T-helper 9 cell (primary cell): ENCODE measurements at places on chromosomes 4 and X.

DNA sequence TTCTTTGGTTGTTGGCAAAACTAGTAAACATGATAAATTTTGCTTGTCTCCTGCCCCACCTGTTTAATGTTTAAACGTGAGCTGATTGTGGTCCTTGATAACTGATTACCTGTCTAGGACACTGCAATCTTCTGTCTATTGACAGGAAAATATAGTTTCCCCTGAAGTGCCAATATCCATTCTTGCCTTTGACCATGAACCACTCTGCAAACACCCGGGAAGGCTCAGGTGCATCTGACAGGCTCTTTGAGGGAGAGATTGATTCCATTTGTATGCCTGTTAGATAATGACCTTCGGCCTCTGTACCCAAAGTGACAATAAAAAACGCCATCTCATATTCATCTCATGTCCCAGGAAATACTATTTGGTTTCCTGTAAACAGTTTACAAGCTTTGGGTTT, 453.0 kb downstream of the CENPC start:
- no peak for DNase-seq

GRCh38 chr4:51960486-51960885, 59.7 kb downstream of the LRRC66 start:
- DNase-seq = no peak

DNA sequence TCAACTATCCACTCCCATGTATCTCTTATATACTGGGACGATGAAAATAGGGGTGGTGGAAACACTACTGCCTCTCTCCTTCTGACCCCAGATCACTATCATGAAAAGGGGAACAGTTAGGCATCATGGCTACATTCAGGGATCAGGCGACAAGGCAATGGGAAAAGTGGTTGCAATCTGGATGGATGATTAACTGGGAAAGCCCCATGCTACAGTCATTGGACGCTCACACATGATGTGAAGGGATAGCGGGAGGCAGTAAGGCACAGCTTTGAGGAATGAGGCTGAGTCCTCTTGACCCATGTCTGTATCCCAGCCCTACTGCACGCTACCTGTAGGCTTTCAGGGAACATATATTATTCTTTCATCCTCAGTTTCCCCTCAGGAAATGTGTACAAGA, 10.2 kb downstream of the GASK1B start:
- no peak for DNase-seq

DNA sequence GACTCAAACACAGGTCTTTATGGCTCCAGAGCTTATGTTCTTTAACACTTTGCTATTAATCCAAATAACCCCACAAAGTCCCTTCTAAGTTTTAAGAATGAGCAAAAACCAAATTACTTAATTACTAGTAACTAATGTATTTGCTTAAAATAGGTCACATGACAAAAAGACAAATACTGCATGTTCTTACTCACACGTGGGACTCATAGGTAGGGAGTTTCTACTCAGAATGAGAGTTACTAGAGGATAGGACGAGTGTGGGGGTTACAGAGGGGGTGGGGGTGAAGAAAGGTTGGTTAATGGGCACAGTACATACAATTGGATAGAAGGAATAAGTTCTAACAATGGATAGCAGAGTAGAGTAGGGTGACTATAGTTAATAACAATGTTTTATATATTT, 5.8 kb downstream of the RPS6KA3 start:
- DNase-seq = no peak

DNA sequence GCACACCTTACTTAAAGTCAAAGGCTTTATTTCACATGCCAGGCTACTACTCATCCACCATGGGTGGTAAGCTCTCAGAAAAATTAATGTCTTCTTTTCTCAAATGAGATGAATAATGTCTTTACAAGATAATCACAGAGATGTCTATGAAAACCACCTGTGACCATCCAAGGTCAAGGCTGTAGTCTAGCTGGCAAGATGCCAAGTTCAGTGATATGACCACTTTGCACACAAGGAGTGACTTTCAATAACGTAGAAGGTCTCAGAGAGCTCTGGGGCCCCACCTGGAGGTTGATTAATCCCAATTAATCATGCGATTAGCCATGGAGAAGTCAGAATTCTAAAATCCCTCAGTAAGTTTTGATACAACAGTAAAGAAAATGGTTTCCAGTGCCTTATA, 20.5 kb downstream of the ANOS1 start:
- DNase-seq = no peak

- DNase-seq = peak; percentile 59
Measured at GRCh38 chr4:141636082-141636770, at the start of gene IL15. IL15 (plus strand) TSS chr4:141636583; CDS start chr4:141719465, 82,882 bp downstream.

GRCh38 chr4:62531731-62532130, 1331.6 kb downstream of the ADGRL3 start:
- no peak for DNase-seq

DNA sequence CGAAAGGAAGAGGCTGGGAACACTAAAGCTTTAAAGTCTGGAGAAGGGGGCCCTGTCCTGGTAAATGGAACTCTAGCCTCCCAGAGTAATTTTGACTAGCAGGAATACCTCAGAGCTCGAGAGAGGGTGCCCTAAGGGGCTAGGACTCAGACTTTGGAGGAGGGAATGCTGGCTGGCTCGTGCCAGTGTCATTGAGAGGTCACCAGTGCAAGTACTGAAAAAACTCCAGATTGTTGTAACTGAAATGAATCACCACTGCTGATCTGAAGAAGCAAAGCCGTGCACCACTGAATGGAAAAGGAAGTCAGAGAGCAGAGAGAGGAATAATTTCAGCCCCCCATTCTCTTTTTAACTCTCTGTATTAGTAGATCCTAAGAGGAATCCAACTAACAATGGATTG, 690.2 kb downstream of the FAT4 start:
- DNase-seq = no peak

DNA sequence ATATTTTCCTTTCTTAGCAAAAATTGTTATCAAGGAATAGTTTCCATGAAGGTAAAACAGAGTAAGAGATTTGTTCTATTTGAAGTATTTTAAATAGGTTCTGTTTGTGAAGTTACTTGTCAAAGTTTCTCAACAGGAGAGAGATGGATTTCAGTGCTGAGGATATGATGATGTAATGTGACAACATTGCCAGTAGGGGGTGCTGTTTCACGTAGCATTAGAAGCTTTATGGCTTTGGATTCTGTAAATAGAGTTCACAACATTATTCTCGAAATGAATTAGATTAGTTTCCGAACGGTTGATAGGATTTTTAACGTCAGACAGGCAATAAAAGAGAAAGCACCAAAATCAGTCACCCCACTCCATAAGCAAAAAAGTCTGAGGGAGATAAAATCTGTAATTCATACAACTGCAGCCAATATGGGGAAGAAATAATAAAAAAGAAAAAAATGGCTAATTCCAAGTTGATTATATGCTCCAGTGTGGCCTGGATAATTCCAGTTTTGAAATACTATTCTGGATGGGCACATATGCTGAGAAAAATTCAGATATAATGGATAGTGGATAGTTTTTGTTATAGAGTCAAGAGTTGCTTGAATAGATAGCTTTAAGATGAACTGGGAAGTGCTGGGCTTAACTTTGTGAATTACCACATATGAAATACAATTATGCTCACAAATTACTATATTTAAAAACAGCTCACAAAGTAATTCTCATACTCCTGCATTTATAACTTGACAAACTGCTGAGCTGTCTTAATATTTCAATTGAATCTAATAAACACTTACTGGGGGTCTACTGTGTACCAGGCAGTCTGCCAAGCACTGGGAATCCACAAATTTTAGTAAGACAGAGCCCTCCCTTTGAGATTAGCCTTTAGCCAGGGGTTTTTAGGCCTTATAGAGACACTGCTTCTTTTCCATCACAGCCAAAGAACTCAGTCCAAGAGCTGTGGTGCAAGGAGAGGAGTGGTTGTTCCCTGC, 109.1 kb downstream of the GPAT3 start:
- DNase-seq = no peak
